ENCODE measurements at places on chromosomes 1 and 21.

DNA sequence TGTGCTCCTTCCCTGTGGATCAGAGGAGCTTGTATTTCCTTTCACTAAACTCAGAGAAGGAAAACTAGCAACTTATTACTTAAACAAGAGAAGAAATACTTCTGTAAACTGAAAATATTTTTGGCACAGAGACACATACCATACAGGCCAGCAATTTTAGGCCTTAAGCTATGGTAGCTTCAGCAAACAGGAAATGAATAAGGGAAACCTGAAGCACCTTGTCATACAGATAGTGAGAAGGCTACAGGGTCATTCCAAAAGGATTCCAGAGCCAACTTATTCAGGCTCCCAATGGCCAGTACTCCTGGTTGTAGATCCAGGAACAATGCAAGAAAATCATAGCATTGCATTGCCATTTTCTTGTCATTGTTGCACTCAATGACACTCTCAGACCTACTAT lies 9.1 kb upstream of the KYAT3 start:
- DNase-seq: no peak

GRCh38 chr1:9420835-9421532 lies 118.3 kb upstream of the SLC25A33 start:
- DNase-seq: no peak

GRCh38 chr1:154352581-154353459 lies 27.5 kb downstream of the ATP8B2 start:
- DNase-seq: peak; percentile 39

DNA sequence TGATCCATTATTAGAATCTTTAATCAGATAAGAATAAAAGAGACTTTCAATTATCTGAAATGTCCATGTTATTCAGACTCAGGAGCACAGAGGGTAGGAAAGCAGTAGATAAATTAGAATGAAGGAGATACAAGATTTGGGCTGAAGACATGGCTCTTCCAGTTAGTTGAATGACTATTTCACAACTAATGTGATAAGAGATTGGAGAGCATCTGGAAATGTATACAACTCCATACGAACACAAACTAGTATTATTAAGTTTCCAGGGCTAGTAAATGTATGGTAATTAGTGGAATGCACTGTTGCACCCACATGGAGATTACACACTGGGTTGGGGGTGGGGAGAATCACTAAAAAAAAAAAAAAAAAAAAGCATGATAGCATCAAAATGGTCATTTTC lies 618.0 kb downstream of the KIF26B start:
- DNase-seq: no peak

DNA sequence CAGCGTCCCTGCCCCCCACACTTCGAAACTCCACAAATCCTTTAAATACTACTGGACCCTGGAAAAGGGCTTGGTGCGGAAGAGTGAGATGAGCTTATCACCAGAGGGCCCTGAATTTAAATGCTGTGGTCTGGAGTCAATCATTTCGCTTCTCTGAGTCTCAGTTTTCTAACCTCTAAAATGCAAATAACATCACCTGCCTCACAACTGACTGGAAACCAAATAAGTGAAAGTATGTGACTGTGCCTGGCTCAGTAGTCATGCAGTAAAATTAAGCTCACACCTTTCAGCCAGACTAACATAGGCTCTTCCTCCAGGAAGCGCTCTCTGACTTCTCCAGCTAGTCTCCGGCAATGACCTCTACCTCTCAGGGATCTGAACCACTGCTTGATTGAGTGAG lies 4.2 kb downstream of the GJA4 start:
- DNase-seq: no peak

DNA sequence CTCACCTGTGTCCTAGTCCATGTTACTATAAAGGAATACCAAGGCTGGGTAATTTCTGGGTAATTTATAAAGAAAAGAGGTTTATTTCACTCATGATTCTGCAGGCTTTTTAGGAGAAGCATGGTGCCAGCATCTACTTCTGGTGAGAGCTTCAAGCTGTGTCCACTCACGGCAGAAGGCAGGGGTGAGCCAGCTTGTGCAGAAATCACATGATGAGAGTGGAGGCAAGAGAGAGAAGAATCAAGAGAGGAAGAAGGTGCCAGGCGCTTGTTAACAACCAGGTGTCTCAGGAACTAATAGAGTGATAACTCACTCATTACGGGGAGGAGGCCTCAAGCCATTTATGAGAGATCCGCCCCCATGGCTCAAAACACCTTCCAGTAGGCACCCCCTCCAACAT lies 67.5 kb upstream of the CD34 start:
- DNase-seq: no peak

DNA sequence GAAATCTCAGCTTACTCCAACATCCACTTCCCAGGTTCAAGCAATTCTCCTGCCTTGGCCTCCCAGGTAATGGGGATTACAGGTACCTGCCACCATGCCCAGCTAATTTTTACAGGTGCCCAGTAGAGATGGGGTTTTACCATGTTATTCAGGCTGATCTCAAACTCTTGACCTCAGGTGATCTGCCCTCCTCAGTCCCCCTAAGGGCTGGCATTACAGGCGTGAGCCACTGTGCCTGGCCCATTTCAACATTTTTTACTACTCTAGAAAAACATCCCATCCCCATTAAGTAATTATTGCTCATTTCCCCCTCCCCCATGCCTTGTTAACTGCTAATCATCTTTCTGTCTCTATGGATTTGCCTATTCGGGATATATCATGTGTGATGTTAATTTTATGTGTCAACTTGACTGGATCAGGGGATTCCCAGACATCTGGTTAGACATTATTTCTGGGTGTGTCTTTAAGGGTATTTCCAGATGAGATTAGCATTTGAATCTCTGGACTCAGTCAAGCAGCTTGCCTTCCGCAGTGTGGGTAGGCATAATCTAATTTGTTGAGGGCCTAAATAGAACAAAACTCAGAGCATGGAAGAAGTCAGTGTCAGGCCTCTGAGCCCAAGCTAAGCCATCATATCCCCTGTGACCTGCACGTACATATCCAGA lies 33.0 kb upstream of the ZBTB8B start:
- no peak for DNase-seq

GRCh38 chr1:112027696-112028095 lies 38.2 kb upstream of the KCND3 start:
- no peak for DNase-seq
